ENCODE measurements at places on chromosomes 12 and 14. TPM values are rescaled to one million over a fixed set of nuclear protein-coding genes. Genes with fewer than 3 reads are reported as not detected.

DNA sequence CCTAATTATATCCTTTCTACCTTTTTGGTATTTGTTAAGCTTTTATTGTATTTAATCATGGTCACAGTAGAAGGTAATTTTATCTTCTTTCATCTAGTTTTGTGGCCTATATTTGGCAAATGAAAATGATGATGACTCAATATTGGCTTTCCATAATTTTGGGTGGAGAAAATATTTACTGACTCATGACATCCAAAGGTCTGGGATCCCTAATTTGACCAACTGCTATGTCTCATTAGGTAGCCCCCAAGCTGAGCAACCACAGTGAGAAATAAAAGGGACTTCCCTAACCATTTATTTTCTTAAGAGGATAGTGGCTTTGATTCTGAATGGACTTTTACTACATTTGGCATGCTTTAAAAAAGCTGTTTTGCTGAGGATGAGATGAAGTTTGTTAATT is 289.5 kb downstream of the RMST start:
- peak; percentile 5 for DNase-seq

The GLT1D1 gene
- total RNA-seq: 1.3 TPM

DNA sequence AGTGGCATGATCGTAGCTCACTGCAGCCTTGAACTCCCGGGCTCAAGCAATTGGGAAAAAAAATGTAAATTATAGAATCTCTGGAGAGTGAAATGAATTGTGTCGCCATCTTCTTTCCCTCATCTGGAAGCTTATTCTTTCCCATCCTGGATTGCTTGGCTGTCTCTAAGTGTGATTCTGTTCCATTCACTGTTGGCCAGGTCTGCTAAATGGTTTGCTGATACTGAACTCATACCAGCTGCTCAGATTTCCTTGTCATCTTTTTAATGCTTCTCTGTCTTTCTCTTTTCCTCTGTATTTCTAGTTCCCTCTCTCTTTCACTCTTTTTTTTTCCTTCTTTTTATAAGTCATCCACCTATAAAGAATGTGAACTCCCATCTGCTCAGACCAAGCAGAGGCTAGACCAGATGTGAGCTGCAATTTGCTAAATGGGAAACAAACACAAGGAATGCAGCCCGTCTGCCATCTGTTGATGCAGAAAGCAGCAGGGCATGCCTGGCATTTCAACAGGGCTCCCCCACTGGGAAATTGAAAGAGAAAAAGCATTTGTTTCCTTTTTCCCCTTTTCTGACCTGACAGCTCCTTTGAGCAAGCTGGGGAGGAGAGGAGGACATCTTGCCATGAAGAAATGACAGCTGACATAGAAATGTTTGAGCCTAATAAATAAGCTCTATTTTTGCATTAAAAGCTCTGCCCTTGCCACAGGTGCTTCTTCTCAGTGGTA is 1823.6 kb upstream of the FLRT2 start:
- DNase-seq: peak; percentile 16

DNA sequence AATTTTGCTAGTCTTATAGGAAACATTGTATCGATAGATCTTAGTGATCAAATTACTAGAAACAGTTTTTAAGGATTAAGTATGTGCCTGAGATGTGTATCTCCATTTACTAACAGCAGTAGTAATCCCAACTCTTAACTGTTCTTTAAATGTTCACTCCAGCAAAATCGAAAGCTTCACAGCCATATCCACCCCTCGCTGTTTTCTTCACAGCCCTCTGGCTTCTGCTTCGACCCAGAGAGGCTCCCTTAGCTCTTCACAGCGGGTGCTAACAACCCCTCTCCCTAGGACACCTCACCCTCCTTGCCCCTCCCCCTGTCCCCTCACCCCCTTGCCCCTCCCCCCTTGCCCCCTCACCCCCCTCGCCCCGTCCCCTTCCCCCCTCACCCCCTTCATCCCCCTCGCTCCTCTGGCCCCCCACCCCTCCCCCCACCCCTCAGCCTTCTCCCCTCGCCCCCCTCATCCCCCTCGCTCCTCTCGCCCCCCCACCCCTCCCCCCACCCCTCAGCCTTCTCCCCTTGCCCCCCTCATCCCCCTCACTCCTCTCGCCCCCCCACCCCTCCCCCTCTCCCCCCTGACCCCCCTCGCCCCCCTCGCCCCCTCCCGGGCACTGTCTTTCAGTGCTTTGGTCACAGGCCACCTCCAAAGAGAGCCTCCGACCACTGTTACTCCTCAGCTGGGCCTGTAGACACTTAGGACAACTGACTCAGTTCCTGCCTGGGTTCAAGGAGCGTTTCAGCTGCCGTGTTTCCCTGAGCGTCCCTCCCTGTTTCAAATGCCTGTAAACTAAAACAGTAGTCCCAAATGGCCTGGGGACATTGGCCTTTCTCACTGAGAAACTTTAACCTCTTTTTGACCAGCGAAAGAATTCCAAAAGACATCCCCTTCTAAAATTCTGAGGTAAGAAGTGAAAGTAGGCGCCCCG is 46.0 kb upstream of the DYNC1H1 start:
- DNase-seq: no peak
